HCT116 (cell line): ENCODE measurements at places on chromosomes 6 and 20. TPM values are rescaled to one million over a fixed set of nuclear protein-coding genes. Genes with fewer than 3 reads are reported as not detected.

Gene ASXL1
- total RNA-seq = 52.2 TPM

GRCh38 chr6:129032602-129033001 lies 149.7 kb downstream of the LAMA2 start:
- no peak for DNase-seq

DNA sequence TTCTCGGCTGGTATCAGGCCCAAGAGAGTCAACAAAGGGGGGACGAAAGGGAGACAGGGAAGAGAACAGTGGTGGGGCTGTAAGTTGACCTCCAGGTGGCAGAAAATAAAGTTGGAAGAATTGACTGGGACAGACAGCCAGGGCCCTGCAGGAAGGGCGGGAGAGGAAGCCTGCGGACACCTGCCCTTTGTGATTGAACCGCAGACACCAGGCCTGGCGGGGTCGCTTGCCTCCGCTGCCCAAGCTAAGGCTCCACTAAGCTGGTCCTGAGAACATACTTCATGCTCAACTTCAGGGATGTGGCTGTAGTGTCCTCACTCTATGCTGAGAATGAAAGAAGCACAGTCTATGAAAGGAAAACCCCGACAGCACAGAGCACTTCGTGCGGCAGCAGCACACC lies 53.8 kb downstream of the RPP40 start:
- no peak for DNase-seq

- DNase-seq = no peak
Observed at GRCh38 chr20:23257848-23258746, 92.5 kb upstream of the NXT1 start.

Gene CGA
- not detected for total RNA-seq

- DNase-seq = no peak
Observed at GRCh38 chr6:45422503-45423110, 44.9 kb upstream of the SUPT3H start.

DNA sequence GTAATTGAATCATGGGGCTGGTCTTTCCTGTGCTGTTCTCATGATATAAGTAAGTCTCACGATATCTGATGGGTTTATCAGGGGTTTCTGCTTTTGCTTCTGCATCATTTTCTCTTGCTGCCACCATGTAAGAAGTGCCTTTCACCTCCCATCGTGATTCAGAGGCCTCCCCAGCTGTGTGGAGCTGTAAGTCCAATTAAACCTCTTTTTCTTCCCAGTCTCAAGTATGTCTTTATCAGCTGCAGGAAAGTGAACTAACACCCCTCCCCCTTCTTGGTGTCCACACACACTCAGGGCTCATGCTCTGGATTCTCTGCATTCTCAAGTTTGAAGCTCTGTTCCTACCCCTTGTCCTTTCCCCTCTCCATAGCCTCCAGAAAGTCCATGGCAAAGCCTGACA lies 107.1 kb downstream of the THBS2 start:
- DNase-seq = no peak

DNA sequence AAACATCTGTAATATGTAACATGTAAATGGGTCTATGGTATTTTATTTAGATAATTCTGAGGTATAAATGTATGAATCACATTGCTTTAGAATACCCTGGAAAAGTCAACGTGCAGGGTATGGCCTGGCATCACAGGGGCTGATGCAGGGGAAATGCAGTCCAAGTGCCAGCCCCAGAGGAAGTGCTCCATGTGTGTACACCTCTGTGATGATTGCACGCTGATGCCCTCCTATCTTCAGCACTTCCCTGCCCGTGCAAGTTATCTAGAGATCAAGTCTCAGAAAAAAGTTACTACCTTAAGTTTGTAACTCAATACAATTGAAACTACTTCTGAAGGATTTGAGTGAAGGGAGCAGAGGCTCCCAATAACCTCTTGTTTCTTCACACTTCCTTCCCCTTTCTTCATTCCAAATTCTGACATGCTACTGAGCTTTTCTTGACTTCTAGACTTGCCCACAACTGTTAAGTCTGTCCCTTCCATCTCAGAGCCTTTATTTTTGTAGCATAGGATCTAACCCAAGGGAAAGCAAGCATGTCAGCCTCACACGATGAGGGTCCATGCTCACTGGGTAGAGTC lies 2.2 kb downstream of the SMLR1 start:
- DNase-seq = no peak

- no peak for DNase-seq
Observed at GRCh38 chr6:132391391-132392269, 9.6 kb downstream of the MOXD1 start.

GRCh38 chr6:122130026-122130348 lies 269.5 kb upstream of the HSF2 start:
- DNase-seq = no peak

- DNase-seq = no peak
Observed at GRCh38 chr20:42981253-42981652, 208.5 kb downstream of the PTPRT start.
